Activated naive CD8-positive, alpha-beta T cell treated with anti-CD3 and anti-CD28 coated beads, Interleukin-2, amount 10 ng/mL, durations not matched to agents 7 days and 5 days (primary cell): ENCODE measurements at places on chromosomes 6 and 20.

DNA sequence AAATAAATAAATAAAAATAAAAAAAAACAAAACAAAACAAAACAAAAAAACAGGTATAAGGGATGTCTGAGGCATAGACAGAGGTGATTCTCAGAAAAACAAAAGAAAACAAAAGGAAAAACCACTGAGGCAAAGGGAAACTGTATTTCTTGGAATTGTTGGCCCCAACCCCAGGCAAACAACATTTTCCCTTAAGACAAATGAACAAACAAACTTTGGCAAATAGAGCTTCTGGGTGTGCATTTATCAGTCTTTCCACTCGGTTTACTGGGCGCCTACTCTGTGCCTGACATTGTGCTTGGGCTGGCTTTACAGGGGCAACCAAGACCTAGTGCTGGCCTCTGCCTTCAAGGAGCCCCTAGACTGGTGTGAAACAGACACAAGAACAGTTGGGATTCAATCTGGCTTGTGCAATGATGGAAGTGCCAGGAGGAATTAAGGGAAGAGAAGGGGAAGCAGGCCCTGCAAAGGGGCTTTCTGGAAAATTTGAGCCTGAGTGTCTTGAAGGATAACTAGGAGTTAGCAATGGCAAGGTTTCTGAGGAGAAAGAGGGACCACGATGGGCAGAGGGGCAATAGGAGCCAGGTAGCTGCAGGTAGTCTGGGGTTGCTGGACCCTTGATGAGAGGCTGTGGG is 33.8 kb upstream of the IER3 start:
- DNase-seq = no peak

DNA sequence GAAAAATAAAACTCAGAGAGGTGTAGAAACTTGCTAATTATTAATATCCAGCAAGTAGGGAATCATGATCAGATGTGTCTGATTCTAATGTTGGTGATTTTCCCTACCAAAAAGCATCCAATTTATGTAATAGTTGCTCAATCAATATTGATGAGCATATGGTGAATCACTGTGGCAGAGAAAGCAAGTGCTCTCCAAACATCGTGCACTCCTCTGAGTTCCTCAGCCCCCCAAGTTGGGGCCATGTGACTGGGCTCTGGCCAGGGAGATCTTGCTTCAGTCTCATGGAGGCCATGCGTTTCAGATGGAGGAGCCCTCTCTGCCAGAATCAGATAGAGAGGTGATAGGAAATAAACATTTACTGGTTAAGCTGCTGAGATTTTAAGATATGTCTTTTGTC is 133.2 kb upstream of the LY86 start:
- DNase-seq = no peak

DNA sequence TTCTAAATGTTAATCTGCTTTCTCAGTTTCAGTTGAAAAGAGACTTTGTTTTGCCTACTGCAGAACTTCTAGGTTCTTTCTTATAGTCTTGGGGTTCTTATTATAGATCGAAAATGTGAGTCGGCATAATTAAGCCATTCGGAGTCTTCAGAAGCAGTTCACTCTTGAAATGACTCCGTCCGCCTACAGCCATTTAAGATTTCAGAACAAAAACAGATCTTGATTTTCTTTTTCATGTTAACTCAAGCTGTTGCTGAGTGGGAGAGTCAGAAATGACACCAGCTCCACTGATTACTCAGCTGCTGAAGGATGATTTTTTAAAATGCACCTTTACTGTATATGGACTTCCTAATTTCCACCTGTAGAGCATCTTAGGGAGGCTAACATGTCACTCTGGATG is 15.9 kb downstream of the PRDM1 start:
- DNase-seq = no peak

DNA sequence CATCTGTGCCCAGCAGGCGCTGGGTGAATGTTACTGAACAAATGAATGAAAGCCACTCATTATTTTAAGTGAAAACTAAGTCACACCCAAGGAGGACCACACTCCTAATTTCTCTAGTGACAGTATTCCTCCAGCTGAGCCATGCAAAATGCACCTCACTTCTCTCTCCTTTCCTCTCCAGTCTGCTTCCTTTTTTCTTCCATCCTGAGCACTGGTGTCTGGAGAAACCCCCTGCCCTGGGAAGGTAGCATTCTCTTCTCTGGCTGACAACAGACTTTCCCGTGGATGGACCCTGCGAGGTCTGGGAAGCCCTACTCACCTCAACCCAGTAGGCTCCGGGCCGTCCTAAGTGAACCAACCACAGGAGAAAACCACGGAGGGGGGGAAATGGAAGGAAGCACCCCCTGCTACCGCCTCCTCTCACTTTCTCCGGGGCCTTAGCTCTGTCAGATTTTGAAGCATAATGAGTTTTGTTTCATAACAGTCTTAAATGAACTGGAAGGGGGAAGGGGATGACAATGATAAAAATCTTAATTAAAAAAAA is 22.6 kb downstream of the TRERF1 start:
- no peak for DNase-seq

DNA sequence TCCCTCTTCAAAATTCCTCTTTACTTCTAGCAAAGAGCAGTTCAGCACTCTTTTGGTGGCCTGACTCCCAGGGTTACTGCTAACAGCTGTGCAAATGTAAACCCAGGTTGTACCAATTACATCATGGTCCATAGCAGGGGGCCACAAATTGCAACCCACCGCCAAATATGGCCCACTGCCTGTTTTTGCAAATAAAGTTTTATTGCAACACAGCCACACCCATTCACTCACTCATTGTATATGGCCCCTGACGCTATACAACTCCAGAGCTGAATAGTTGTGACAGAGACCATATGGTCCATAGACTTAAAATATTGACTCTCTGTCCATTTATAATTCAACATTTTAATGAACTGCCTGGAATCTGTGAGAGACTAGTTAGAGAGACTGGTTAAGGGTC is 233.4 kb downstream of the NFATC2 start:
- DNase-seq = no peak

DNA sequence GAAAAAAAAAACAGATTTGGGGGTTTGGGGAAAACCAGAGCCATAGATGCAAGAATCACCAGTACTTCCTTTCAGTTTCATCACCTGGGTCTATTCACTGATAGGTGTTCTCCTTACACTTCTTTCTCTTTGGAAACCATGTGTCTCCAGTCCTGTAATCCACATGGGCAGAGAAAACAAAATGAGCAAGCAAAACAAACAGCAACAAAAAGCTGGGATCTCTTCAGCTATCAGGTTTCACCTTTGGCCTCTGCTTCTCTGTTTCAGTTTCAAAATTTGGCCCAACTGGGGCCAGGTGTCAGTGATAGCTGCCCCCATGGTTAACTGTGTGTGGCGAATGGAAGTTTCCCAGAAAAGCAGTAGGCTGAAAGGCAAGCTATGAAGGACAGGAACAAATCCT is 220.0 kb upstream of the THBS2 start:
- DNase-seq = no peak

GRCh38 chr6:31838968-31839367 is 11.4 kb downstream of the HSPA1B start:
- no peak for DNase-seq

DNA sequence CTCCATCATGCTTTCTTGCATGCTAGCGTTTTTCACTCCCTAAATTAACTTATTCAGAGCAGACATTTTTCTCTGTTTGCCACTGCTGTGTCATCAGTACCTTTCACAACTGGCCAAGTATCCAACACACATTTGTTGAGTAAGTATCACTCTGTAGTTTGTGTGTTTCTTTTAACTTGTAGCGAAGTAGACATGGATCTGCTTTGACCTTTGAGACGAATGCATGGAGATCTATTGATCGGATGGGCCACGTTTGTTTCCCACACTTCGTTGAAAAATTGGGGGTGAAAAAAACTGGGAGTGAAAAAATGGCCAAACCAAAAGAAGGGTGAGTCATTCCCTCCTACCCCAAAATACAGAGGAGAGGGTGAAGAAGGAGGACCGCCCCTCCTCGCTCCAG is 12.9 kb upstream of the SLC9A8 start:
- no peak for DNase-seq

DNA sequence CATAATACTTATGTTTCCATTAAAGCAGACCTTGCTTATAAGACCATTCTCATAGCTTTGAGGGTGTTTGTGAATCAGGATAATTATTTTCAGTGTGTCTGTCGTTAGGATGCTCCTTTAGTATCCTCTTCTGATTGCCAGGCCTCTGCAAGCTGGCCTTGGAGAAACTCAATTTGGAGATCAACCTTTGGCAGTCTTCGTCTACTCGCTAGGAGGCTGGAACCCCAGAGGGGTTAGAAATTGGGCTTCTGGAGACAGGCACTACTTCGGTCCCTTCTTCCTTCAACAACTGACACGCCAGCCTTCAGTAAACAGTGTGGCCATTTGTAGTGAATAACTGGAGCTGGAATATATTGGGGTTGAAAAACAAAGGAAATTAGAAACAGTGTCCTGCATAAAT is 100.8 kb upstream of the CITED2 start:
- no peak for DNase-seq

GRCh38 chr20:43727980-43728590 is 1.3 kb upstream of the GTSF1L start:
- no peak for DNase-seq

GRCh38 chr6:12769556-12770256 is 53.1 kb downstream of the PHACTR1 start:
- no peak for DNase-seq

GRCh38 chr6:48111143-48111506 is at the start of gene PTCHD4:
PTCHD4 (minus strand) TSS chr6:48111197; CDS start chr6:48068957, 42,240 bp downstream.
- DNase-seq = no peak

GRCh38 chr6:37056112-37056403 is 50.6 kb downstream of the FGD2 start:
- no peak for DNase-seq
